ENCODE measurements at places on chromosomes 3 and 15. TPM values are rescaled to one million over a fixed set of nuclear protein-coding genes. Genes with fewer than 3 reads are reported as not detected.

CFAP20DC gene
- total RNA-seq = 2.3 TPM

CCDC9B gene
- 42.1 TPM for total RNA-seq

EPB42 gene
- 11.1 TPM for total RNA-seq

NPAP1 gene
- 0.34 TPM for total RNA-seq

BBX gene
- 93.3 TPM for total RNA-seq

CTNNB1 gene
- 631 TPM for total RNA-seq

CSPG5 gene
- total RNA-seq = 24.9 TPM

A4GNT gene
- total RNA-seq = 0.25 TPM

ASB14 gene
- 0.74 TPM for total RNA-seq

TM4SF4 gene
- 1.9 TPM for total RNA-seq

FEZF2 gene
- not detected for total RNA-seq

SLC24A5 gene
- total RNA-seq = not detected

GABRR3 gene
- 0.09 TPM for total RNA-seq

SSUH2 gene
- total RNA-seq = 0.43 TPM

ZBTB11 gene
- 14.3 TPM for total RNA-seq

CASR gene
- 0.40 TPM for total RNA-seq

TNNC1 gene
- 31.3 TPM for total RNA-seq
